ENCODE measurements at places on chromosomes 7 and 10.

DNA sequence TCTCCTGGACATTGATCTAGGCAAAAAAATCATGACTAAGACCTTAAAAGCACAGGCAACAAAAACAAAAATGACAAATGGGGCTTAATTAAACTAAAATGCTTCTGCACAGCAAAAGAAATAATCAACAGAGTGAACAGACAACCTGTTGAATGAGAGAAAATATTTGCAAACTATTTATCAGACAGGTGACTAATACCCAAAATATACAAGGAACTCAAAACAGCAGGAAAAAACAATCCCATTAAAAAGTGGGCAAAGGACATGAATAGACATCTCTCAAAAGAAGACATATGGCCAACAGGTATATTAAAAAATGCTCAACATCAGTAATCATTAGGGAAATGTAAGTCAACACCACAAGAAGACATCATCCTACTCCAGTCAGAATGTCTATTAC lies 166.8 kb downstream of the MTERF1 start:
- no peak for DNase-seq

- no peak for DNase-seq
Measured at GRCh38 chr10:14782691-14783363, 8.1 kb upstream of the FAM107B start.

DNA sequence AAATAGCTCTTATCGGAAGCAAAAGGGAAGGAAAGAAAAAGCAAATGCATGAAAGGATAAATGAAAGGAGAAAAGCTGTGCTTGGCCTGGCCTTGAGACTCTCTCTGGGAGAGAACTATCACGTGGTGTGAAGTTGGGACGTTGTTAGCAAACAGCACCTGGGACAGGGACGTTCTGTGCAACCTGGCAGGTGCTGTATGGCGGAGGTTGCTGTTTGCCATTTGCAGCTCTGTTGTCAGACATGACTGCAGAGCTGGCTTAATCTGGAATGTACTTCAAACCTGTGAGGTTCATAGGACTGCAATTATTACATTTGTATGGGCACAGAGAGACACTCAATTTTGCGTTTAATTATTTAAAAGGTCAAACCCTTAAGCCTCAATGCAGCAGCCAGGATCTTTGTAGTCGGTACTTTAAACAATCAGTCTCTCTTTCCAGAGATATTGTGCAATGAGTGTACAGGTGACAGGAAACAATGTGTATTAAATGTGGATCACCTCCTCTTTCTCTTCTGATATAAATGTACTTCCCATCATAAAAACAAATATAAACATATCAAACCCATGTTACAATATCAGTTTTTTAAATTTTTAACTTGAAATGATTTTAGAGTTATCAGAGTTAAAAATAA lies 800.5 kb upstream of the KCND2 start:
- DNase-seq, result no peak

- no peak for DNase-seq
Measured at GRCh38 chr10:114399576-114399975, 4.7 kb downstream of the AFAP1L2 start.

GRCh38 chr7:134060874-134061273 lies 66.3 kb upstream of the LRGUK start:
- no peak for DNase-seq

- no peak for DNase-seq
Measured at GRCh38 chr7:45578022-45578421, 3.9 kb downstream of the ADCY1 start.

DNA sequence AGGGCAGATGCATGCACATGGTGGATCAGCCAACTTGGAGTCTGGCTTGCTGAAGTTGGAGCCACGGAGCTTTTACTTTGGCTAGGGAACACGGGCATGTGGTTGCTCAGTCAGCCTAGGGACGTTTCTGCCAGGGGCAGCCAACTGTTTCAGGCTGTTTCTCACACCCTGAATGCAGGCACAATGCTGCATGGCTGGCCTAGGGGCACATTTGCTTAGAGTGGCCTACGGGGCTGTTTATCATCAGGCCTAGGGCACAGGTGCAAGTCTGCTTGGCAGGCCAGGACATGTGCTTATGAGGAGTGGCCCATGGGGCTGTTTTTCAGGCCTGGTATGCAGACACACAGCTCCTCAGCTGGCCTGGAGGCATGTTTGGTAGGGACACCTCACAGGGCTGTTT lies 107.4 kb downstream of the GSAP start:
- DNase-seq, result no peak

GRCh38 chr10:76155961-76156360 lies 724.5 kb downstream of the LRMDA start:
- DNase-seq, result no peak

GRCh38 chr10:3485057-3485686 lies 299.8 kb downstream of the KLF6 start:
- DNase-seq, result no peak

DNA sequence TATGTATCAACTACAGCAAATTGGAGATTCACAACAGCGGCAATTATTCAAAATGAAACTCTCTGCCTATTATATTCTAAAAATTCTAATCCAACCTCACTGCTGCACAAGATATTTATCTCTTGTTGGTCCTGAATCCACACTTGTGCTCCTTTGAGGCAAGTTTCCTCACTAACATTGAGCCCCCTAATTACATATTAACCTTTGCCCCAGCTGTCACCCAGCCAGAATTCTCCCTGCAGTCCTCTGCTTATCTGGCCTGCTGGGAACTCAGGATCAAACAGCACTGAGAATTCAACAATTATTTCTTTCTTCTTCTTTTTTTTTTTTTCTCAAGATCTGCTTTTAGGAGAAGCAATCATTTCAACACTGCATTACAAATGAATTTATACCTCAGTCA lies 21.5 kb upstream of the PLAC9 start:
- DNase-seq, result no peak

- no peak for DNase-seq
Measured at GRCh38 chr7:103867874-103868273, 121.6 kb downstream of the RELN start.

- peak; percentile 4 for DNase-seq
Measured at GRCh38 chr7:91050677-91051076, 213.6 kb upstream of the FZD1 start.

DNA sequence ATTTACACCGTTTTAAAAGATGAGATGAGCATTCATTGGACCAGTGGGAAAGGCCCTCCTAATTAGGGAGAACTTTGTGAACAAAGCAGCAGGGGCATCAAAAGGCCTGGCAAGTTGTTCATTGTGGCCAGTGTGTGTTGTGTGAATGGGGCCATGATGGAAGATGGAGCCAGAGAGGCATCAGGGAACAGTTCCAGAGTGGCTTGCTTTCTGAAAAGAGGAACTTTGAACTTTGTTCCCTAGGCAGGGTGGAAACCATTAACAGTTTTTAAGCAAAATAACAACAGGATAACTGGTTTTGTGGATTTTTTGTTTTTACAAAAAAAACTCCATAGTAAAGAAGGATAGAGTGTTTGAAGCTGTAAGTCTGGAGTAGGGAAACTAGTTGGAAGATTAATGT lies 12.5 kb downstream of the SUV39H2 start:
- no peak for DNase-seq

DNA sequence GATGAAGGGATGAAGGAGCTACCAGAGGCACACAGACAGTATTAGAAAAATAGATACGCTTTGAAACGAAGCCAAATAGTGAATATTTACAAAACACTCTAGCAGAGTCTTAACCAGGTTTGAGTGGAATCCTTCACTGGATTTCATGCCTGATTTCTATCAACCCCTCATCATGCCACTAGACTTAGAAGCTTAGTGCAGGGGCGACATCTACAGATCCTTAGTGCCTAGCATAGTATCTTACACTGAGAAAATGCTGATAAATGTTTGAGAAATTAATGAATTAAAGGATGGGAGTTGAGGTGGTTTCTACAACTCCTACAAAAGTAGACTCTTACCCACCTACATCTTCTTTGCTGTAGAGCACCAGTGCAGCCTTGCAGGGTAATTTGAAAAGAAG lies 54.7 kb upstream of the CCNJ start:
- DNase-seq, result no peak

DNA sequence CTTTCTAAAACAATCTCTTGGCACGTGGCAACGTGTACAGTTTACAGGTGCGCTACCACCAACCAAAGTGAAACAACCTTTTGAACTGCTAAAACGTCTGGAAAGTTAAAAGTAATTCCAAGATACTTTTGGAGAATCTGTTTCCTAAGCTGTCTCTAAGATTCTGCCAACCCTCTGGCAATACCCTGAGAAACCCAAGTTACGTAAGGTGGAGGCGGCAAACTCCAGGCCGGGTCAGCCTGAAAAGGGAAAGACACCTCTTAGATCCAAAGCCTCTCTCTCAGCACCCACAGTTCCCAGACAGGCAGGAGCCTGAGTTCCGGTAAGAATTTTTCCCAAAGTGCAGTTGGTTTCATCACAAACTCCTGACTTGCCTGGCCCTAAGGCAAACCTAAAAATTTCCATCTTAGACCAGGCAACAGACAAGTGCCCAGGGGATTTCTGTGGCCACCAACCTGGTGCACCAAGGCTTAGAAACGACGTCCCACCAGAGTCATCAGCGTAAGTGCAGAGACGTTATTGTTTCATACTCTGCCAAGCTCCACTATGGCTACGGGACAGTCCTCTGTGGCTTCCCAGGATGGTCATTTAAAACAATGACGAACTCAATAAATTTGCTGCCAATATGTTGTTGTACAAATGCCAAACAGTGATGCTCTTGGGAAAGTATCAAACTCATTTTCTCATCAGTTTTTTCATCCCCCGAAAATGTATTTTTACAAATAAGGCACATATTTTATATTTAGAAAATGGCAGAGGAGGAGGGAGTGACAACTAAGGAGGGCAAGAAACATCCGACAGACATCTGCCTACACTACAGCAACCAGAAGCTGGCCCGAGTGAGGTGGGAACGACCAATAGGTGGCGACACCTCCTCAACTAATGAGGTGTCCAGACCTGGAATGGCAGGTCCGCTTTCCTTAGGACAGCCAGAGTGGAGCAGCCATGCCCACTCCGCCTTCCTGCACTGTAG lies 205.8 kb upstream of the FRMD4A start:
- DNase-seq, result peak; percentile 66

GRCh38 chr7:30771880-30772425 lies 736 bp downstream of the MINDY4 start:
- DNase-seq, result no peak

DNA sequence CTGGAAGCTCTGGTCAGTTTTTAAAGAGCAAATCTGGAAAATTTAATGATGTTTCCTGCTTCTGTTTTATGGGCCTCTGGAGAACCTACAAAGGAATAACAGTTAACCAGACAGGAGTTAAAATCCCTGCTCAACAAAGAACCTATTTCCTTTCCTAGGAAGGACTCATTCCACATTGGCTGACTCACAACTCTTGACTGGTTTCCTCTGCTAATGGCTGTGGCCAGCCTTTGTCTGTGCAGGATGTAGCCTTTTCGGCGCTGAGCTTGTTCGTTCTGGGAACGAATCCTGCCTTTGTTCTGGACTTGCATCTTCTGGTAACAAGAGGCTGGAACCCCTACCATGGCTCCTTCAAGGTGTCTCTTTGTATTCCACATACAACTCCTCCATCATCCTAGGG lies 112.8 kb upstream of the PDCD4 start:
- no peak for DNase-seq

- no peak for DNase-seq
Measured at GRCh38 chr7:38820571-38820970, 88.4 kb downstream of the VPS41 start.

GRCh38 chr10:29473406-29474100 lies 161.2 kb downstream of the SVIL start:
- DNase-seq, result no peak

DNA sequence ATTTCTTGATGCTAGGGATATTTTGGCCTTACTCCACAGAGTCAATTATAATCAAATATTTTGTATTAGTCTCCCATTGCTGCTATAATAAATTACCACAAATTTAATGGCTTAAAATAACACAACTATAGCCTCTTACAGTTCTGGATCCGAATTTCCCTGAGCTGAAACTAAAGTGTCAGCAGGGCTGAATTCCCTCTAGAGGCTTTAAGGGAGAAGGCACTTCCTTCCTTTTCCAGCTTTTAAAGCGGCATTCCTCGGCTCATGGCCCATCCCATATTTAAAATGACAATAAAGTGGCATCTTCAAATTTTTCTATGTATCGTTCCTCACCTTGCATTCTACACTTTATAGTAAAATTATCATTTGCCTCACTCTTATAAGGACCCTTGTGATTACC lies 421.4 kb upstream of the ZWINT start:
- no peak for DNase-seq

DNA sequence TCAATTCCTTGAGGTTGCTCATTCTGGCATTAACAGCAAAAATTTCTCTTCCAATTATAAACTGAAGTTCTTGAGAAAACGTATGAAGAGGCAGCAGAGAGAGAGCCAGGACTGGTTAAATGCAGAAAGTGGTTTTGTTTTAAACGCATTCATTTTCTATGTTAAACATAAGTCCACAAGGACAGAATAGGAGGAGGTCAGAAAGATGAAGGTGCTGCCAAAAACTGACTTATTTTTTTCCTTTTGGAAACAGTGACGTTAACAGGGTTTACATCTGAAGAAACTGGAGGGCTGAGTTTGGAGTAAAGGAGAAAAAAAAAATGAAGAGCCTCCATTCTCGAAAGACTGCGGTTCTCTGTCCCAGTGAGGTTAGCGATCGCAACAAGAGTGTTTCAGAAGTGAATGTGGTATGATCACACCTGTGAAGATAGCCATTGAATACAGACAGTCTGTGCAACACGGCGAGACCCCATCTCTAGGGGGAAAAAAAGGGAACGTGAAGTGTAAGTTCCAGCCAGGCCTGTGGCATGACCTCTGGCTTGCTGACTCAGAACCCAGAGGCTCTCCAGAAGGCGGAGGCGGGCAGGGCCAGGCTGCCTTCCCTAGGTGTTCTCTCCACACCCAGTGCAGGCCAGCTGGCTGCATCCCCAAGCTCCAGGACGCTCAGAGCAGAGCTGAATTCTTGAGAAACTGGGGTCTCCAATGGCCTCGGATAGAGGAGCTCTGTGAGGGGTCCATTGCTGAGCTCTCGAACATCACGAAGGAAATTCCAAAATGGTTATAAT lies 84.0 kb downstream of the CHST15 start:
- DNase-seq, result no peak

GRCh38 chr7:85561706-85562105 lies 374.9 kb upstream of the SEMA3D start:
- no peak for DNase-seq

DNA sequence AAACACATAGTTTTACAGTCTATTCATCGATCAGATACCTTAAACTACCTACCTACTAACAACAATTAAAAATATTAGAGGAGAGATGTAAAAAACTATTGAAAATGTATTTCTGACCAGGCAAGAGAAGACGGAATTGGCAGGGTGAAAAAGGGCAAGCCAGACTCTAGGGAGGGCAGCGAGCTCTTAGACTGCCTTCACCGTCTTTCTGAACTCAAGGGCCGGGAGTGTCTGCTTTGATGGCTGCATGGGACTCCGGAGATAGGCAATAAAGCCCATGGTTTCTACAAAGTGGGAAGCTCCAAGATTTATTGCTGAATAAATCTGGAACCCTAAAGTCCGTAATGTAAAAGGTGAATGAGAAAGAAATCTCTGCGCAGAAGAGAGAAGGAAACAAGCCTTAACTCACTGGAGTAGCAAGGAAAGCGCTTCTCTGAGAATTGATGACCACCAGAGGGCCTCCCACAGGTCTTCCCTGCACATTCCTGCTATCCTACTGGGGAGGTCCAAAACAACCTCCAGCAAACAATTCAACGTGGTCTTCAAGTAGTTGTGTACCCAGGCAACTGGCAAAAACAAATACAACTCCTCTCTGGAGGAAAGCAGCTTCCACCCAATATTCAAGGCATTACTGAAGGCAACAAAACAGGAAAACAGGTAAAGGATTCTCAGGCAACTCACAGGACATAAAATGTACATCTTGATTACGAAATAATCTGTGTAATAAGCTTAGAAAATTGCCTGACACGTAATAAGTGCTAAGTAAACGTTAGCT lies 181.3 kb downstream of the SDK1 start:
- DNase-seq, result no peak

- no peak for DNase-seq
Measured at GRCh38 chr10:30459283-30459682, 25.3 kb downstream of the MAP3K8 start.

Data from CD8-positive, alpha-beta T cell (primary cell).